ENCODE measurements at places on chromosomes 2 and 18.

- no peak for DNase-seq
Observed at GRCh38 chr18:63159590-63159989, 160.0 kb downstream of the BCL2 start.

DNA sequence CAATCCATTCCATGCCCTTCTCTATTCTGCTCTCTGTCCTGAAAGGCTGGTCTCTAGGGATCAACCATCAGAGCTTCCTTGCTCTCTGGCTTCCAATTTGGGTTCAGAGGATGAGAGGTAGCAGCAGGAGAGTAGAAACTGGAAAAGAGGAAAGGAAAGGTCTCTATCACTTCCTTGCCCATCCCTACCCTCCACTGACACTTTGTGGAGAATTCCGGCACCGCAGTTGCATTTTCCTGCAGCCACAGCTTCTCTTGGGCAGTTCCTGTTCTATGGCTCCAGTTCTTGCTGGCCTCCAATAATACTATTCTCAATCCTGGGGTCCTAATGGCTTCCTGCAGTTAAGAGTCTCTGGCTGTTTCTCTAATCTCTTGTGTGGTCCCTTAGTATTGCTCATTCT lies 13.3 kb upstream of the IMPACT start:
- DNase-seq: no peak

- DNase-seq: no peak
Observed at GRCh38 chr2:27250652-27251379, 12.0 kb downstream of the SLC30A3 start.

DNA sequence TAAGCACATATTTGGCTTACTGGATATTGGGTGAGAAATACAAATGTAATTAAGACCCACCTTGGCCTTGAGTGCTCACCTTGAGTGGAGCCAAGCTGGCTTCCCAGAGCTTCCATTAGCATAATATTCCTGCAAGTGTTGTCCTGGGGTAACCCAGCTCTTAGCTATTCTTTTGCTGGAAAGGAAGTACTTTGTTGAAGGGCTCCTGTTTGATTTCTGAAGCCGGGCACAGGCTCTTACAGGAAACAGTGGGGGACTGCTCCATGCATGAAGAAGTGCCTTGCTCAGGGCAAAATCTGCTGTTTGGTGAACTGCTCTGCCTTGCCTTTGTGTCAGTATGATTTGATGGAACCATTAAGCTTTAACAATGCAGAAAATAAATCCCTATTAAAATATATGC lies 325.4 kb downstream of the SMAD2 start:
- no peak for DNase-seq

Measured in NCI-H460 (cell line).